ENCODE measurements at places on chromosomes 4 and X. TPM values are rescaled to one million over a fixed set of nuclear protein-coding genes. Genes with fewer than 3 reads are reported as not detected.

Gene GLRA2
- polyA plus RNA-seq, result not detected

Gene FREM3
- not detected for polyA plus RNA-seq

Gene CT45A5
- not detected for polyA plus RNA-seq

Gene ODAPH
- not detected for polyA plus RNA-seq

Gene PLP1
- not detected for polyA plus RNA-seq

Gene CCSER1
- polyA plus RNA-seq, result 0.13 TPM

Gene CXCR3
- 0.10 TPM for polyA plus RNA-seq

Gene GLRA3
- polyA plus RNA-seq, result not detected

Gene IL13RA2
- polyA plus RNA-seq, result not detected

Gene SGMS2
- polyA plus RNA-seq, result 32.7 TPM

Gene KLHL13
- 0.03 TPM for polyA plus RNA-seq

Gene YIPF7
- polyA plus RNA-seq, result not detected

Gene CCDC149
- polyA plus RNA-seq, result 11.8 TPM

Gene TEC
- 2.5 TPM for polyA plus RNA-seq

Gene CENPVL2
- not detected for polyA plus RNA-seq

Gene ANOS1
- polyA plus RNA-seq, result 0.13 TPM

Gene N4BP2
- polyA plus RNA-seq, result 0.61 TPM

Gene FAM184B
- polyA plus RNA-seq, result not detected

Gene STK32B
- 0.61 TPM for polyA plus RNA-seq

Gene TAB3
- 6.3 TPM for polyA plus RNA-seq

Gene TLR8
- polyA plus RNA-seq, result 61.9 TPM

Gene IL9R
- 0.25 TPM for polyA plus RNA-seq

Gene GCNA
- 1.1 TPM for polyA plus RNA-seq

Gene DKK2
- polyA plus RNA-seq, result not detected

Gene PPARGC1A
- 0.58 TPM for polyA plus RNA-seq

Gene ZNF711
- 0.12 TPM for polyA plus RNA-seq

Gene GPC3
- polyA plus RNA-seq, result not detected

Gene ATP8A1
- polyA plus RNA-seq, result 3.2 TPM

Gene CLNK
- polyA plus RNA-seq, result not detected

Gene ARMCX1
- polyA plus RNA-seq, result 1.5 TPM

Gene TBC1D14
- 36.3 TPM for polyA plus RNA-seq

Gene GAGE12F
- not detected for polyA plus RNA-seq
